Activated naive CD4-positive, alpha-beta T cell treated with anti-CD3 and anti-CD28 coated beads for 36 hours (primary cell): ENCODE measurements at places on chromosomes 13 and 19.
A peak's percentile ranks its signal among the peaks of the same experiment; 100 is the strongest.

- no peak for DNase-seq
Observed at GRCh38 chr13:49829715-49830114, 37.2 kb upstream of the KPNA3 start.

DNA sequence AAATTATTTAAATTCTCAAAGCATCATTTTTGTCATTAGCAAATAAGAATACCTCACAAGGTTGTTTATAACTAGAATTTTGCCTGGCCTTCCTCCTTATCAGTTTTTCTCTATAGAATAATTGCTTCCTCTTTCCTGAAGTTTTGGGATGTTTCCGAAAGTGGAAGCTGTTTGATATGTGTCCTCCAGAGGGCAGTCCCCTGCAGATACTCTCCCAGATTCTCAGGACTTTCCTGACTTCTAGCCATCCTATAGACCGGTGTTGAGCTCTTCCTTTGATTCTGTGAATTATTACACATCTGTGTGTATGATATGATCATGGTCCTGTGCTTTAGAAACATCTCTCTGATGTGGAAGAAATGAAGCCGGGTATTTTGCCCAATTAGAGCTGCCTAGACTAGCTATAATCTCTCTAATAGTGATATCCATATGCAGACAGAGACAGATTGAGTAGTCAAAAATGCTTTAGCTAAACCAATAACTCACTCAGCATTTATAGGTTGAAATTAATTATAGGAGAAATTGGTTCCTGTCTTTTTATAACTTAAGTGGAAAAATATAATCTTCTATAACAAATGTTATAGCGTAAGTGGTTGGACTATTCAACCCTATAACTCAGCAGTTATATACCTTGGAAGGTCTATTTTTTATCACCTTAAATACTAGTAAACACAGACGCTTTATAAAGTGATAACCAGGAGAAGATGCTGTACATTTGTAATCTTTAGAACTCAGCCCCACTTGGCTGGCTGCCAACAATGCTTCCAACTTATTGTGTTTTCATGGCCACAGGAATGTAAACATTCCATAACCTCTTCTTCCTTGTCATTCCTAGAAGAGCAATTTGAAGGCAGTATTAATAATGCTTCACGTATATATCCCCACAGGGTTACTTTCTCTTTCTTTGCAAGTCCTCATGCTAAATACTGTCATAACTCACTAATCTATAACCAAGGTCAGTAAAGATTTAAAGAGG lies 201.0 kb upstream of the RXFP2 start:
- DNase-seq, result no peak

DNA sequence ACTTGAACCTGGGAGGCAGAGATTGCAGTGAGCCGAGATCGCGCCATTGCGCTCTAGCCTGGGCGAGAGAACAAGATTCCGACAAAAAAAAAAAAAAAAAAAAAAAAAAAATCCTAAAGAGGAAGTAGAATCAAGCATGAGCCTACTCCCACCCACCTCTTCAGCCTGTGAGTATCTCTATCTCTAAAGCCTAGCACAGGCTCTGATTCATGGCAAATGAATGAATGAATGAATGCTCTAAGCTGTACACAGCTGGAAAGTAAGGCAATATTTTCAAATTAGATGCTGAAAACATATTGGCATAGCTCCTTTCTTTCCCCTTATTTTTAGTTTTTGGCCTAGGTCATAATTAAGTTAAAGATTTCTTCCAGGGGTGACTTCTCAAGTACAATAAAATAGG lies 35.7 kb upstream of the FAM216B start:
- no peak for DNase-seq

DNA sequence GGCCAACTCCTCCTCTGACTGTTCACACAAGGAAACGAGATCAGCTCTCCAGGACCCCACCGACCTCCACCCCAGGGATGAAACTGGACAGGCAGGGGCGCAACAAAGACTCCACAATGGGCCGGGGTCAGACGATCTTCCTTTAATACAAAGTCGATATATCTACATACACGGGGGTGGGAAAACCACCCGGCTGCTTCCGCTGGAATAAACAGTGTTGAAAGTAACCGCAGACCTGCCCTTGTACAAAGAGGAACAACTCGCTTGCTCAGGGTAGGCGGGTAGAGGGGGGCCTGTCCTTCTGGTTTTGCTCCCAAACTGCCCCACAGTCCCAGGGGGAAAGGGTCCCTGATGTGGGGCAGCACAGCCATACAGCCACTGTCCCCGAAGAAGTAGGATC lies 135.2 kb downstream of the PTPRS start:
- DNase-seq, result peak; percentile 18

DNA sequence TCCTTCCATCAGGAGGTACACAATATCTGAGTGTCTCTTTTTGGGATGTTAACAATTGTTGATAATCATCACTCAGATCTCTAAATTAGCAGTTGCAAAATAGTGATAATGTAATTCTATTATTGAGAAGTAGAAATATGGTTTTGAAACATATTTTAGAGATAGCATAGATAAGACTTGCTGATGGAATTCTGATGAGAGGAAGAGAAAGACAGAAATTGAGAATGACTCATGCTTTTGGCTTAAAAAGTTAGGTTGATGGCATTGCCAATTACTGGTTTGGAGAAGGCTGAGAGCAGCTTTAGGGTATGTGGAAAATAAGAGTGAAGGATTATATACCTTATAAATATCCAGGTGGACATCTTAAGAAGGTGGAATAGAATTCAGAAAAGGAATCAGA lies 106.4 kb upstream of the EDNRB start:
- DNase-seq, result no peak

- DNase-seq, result no peak
Observed at GRCh38 chr19:58456111-58456510, 4.7 kb downstream of the ZNF324B start.

GRCh38 chr13:47611664-47612288 lies 389.3 kb downstream of the SUCLA2 start:
- DNase-seq, result no peak

DNA sequence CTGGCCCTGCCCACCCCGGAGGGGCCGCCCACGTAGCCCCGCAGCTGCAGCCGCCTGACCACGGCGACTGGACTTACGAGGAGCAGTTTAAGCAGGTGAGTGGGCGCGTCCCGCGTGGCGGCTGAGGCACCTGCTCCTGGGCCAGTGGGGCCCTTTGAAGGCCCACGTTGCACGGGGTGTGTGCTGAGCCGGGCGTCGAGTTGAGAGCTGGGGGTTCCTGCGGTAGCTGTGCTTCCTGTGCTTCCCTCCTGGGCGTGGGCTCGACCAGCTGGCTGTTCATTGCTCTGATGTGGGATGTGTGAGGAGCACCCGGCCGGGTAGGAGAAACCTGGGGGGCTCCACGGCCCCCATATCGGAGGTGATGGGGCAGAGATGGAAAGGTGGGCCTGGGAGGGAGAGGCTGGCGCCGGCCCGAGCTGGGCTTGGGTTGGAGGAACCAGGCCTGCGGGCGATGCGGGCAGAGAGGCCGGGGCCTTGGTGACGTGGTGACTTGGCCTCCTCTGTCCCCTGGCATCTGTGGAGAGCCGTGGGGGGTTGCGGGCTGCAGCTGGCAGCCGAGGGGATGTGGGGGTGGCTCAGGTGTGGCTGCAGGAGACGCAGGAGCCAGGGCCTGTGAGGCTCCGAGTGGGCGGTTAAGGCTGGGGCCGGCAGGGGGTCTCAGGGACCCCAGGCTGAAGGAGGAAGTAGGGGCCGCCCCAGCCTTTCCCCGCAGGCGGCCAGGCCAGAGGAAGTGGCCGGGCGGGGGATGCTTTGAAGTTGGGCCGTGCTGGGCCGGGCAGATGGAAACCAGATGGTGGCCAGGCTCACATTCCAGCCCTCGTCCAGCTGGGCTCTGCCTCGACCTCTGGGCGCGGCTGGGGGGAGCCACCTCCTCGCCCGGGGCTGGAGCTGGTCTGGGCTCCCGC lies 7.1 kb downstream of the ARID3A start:
- DNase-seq, result peak; percentile 54

DNA sequence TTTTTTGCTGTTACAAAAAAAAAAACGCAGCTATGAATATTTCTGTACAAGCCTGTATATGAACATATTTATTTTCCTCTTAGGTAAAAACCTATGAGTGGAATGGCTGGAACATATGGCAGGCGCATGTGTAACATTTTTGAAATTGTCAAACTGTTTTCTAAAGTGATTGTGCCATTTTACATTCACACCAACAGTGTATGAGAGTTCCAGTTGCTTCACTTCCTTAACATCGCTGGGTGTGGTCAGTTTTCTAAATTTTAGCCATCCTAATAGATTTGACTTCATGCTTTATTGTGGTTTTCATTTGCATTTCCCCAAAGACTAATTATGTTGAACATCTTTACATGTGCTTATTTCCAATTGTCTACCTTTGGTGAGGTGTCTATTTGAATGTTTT lies 306.8 kb downstream of the KCNRG start:
- no peak for DNase-seq

DNA sequence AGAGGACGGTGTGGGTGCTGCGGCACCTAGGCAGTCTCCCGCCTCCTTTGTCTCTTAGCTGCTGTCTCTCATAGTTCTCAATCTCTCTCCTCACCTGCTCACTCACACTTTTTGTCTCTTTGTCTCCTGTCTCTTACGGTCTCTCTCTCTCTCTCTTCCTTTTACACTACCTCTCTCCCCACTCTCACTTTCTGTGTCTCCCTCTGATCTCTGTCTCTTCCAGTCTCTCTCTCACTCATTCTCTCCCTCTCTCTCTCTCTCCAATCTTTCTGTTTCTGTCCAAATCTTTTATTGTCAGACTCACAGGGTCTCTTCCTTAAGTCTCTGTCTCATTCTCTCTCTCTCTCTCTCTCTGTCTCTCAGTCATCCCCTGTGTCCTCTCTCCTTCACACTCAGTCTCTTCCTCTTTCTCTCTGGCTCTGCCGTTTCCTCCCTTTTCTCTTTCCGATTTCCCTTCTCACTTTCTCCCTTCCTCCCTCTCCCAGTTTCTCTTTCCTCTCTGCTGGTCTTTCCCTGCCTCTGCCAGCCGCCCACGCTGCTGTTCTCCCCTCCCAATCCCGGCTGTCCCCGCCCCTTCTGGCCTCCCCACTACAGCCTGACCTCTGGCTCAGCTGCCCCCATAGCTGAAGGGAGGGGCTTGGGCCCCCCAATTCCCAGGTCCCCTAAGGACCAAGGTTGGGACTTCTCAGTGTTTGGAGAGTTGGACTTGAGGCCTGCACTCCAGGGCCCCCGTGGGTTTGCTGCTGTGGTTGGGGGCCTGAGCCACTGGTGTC lies at the start of gene PLEKHA4:
TSS of gene PLEKHA4 (minus strand) at position 504 of the 773 bp plus-strand sequence. CDS start 997 bp downstream, outside the sequence.
- DNase-seq, result no peak

- no peak for DNase-seq
Observed at GRCh38 chr13:57933606-57934005, 302.1 kb downstream of the PCDH17 start.

DNA sequence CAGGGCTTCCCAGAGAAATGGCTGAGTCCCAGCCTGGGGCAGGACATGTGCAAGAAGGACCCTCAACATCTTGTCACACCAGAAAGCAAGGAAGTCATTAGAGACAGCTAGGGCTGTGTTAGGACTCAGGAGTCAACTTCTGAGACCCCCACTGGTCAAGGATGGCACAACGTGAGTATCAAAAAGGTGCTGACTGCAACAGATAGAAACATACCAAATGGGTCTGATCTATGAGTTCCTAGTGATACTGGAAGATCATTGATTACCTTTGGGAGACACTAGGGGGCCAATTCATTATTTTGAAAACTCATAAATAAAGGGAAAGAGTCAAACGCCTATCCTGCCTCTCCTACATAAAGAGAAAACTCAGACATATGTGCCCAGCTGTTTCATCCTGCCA lies 73.5 kb upstream of the GJB6 start:
- DNase-seq, result no peak

- no peak for DNase-seq
Observed at GRCh38 chr13:106633321-106633720, 65.4 kb upstream of the ARGLU1 start.

GRCh38 chr19:3465552-3465951 lies 14.8 kb downstream of the SMIM24 start:
- DNase-seq, result no peak

DNA sequence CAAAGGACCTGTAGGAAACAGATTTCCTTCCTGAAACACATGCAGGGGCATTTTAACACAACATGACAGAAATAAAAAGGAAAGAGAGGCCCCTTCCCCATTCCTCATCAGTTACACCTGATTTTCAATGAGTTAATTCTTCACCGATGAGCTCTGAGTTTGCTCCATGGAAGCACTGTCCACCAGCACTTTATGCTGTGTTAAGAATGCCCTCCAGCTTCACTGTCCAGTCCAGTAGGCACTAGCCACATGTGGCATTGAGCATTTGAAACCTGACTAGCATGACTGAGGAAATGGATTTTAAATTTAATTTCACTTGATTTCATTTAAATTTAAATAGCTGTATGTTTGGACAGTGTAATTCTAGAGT lies 217.2 kb upstream of the SLC10A2 start:
- DNase-seq, result no peak

DNA sequence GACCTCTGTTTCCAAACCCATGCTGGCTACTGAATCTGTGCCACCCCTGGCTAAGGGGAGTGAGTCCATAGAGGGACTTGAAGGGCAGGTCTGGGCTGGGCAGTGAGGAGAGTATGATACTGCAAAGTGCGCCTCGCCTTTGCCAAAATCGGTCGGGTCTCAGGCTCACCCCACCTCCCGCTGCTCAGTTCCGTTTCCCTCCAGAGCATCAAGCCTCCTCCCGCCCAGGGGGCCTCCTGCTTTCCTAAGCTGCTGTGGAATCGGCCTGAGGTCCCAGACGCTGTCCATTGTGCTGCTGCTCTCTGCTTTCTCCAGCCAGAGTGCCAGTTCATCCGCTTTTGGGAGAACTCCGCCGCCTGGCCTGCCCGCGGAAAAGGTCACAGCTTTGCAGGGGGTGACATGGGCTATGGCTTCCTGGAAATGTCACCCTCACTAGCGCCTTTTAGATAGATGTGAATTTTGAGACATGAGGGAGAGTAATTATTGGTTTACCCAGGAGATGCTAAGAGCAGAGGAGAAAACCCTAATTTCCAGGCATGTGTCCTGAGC lies 1418.4 kb downstream of the UQCRFS1 start:
- no peak for DNase-seq

- DNase-seq, result peak; percentile 58
Observed at GRCh38 chr19:5804516-5805461, at the start of gene NRTN. TSS of gene NRTN (plus strand) at chr19:5805067. CDS start at chr19:5824166, 19,099 bp downstream.

DNA sequence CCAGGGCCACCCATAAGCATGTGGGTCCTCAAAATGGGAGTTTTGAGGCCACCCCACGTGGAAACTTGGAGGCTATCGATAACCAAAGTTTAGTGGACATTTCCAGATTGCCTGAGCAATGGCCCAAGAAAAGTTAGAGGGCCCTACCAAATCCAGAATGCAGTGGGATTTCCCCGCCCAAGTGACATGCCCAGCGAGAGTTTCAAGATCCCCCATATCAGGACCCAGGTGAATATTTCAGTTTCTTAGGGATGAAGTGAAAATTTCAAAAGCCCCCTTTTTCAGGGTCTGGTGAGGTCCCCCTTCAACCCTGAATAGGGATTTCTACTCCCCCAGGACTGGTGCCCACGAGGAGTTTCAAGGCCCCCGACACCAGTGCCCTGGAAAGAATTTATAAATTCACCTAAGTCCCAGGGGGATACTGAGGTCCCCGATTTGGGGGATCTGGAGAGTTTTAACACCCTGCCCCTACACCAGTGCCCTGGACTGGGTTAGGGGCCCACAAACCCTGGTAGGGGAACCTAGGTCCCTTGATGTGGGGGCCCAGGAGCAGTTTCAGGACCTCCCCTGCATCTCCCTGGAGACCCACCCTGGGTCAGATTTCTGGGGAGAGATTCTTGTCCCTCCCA lies 695 bp downstream of the BST2 start:
- peak; percentile 41 for DNase-seq
